ENCODE measurements at places on chromosomes 1 and 21.

DNA sequence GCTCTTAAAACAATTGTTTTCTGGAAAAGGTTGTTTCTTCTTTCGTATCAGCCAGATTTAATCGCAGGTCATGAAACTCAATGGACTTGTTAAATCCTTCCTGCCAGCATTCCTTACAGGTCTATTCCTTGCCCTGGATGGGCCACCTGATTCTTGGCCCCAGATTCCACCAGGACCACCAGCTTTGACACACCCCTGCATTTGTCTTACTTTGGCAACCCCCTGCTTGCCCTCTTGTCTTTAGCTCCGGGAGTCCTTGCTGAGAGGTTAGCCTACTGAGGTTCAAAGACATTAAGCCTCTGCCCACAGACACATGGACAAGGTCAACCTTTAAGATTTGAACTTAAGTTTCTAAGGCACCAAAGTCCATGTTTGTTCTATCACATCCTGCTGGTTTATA is 27.1 kb upstream of the DAB1 start:
- no peak for DNase-seq

- DNase-seq: no peak
Measured at GRCh38 chr1:9207086-9207485, 27.5 kb upstream of the H6PD start.

DNA sequence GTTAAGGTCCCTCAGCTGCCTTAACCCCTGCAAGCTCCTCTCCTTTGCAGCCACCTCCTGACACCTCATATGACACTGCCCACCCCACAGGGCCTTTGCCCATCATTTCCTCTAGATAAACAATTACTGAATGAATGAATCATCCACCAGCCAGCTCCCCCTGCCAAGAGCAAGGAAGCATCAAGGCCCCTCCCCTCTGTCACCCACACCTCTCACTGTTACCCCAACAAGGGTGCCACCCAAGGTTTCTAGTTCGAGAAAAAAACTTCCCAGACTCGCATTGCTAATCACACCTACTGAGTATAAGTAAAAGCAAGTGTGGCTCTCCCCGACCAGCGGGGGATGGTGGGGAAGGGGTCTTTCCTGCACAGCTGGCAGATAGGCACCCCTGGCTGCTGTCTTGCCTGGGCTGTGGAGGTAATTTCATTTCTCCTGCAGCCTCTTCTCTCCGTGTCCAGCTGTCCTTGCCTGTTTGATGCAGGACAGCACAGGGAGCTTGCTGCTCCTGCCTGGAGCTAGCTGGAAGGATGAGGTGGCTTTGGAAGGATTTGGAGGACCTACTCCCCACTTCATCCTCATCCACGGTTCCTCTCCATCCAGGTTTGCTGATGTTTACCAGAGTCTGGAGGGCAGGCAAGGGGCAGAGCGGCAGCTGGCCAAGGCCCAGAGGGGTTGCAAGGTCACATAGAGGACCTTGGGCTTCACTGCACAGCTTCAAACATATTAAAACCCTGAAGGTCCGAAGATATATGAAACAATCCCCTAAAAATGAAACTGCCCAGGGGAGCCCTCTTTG is 33.1 kb upstream of the LBR start:
- no peak for DNase-seq

DNA sequence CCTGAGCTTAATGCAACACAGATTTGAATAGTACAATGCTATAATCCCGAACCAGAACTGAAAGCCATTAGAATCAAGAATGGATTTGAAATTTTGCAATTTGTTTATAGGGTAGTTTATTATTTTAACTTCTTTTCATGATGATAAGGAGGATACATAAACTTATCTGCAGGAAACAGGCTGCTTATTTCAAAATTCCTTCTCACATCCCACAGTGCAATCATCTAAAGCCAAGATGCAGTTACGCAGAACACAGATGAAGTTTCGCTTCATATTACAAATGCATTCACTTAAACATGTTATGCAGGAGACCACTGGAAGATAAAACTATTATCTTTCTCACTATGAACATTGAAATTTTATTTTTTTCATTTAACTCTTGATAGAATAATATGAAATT is 1019.6 kb downstream of the PLA2G4A start:
- DNase-seq: no peak

DNA sequence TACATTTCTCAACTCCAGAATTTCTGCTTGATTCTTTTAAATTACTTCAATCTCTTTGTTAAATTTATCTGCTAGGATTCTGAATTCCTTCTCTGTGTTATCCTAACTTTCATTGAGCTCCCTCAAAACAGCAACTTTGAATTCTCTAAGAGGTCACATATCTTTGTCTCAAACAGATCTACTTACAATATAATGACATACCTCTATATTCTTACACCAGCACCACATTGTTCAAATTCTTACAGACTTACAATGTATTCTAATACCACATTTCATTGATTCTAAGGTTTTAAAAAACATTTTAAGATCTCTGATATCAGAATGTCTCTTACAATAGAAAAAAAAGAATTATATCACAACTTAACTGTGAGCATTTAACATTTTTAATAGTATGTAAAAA is 77.4 kb downstream of the DIRAS3 start:
- DNase-seq: no peak

DNA sequence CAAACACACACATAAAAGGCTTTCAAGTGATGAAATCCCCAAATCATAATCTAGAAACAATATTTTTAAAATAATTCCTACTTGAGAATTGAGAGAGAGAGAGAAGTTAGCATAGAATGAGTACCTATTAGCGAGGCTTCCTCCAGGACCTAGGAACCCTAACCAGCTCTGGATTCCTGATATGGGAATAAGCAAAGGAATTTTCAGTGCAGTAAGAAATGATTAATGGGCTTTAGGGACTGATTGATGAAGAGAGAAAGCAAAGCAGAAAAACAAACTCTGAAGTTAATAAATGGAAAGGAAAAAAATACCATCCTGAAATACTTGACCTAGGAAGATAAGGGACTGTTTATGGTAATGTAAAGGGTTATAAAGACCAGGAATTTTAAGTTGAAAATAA is 60.6 kb downstream of the WARS2 start:
- no peak for DNase-seq

GRCh38 chr1:117565745-117566455 is 39.9 kb upstream of the TENT5C start:
- DNase-seq: no peak

GRCh38 chr1:99589186-99589636 is 56.7 kb upstream of the PALMD start:
- no peak for DNase-seq

- no peak for DNase-seq
Measured at GRCh38 chr1:82788660-82789059, 987.9 kb downstream of the ADGRL2 start.

- no peak for DNase-seq
Measured at GRCh38 chr1:212491454-212491853, 58.7 kb downstream of the NENF start.

DNA sequence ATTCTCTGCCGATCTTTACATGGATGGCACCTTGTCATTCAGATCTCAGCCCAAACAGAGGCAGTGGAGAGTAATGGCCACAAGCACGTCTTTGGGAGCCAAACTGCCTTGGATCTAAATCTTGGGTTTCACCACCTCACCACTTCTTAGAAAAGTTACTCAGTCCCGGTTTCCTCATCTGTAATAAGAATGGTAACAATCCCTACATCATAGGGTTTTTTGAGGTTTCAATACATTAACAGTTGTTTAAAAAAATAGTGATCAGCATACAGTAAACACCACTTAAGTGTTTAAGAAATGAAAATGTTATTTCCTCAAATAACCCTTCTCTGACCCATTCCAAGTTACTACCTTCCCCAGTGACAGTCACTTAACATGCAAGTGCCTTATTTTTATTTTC is 38.5 kb upstream of the KCNA3 start:
- DNase-seq: no peak

- DNase-seq: no peak
Measured at GRCh38 chr21:37263827-37264600, 3.1 kb downstream of the VPS26C start.

DNA sequence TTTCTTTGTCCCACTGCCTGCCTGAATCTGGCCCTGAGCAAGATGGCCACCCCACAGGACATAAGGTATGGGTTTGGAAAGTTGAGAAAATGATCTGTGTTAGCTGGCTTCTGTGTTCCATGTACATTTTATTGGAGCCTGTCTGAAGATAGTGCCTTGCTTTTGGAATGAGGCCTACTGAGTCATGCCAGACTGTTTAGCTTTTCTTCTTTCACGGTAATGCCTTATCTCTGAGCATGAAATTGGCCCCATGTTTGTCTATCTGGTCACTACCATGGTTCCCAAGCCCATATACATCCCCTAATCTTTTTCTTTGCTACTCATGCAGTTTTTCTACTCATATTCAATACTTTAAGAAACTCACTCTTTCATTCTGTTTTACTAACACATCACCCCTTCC is 85.1 kb upstream of the LMO4 start:
- no peak for DNase-seq

- no peak for DNase-seq
Measured at GRCh38 chr1:30411206-30411605, 312.2 kb downstream of the MATN1 start.

DNA sequence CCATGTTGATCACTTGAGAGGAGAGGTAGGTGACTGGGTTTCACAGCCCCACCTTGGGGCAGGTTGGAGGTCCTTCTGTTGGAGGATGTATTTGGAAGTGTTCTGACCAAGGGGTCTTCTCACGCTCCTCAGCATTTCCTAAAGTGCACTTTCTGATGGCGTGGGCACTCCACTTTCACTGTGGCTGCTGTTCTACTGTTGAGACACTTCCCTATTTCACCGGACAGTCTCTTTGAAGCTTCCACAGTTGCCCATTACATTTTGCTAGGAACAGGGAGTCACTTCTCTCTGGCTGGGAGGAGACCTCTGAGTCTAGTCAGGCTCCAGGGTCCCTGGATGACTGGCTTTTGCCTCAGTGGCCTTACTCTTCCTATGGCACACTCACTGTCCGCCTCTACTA is 180.0 kb upstream of the LMO4 start:
- DNase-seq: no peak

GRCh38 chr1:21937034-21937371 is at the start of gene HSPG2:
HSPG2 (minus strand) TSS chr1:21937310; CDS start chr1:21937217, 93 bp downstream.
- no peak for DNase-seq

DNA sequence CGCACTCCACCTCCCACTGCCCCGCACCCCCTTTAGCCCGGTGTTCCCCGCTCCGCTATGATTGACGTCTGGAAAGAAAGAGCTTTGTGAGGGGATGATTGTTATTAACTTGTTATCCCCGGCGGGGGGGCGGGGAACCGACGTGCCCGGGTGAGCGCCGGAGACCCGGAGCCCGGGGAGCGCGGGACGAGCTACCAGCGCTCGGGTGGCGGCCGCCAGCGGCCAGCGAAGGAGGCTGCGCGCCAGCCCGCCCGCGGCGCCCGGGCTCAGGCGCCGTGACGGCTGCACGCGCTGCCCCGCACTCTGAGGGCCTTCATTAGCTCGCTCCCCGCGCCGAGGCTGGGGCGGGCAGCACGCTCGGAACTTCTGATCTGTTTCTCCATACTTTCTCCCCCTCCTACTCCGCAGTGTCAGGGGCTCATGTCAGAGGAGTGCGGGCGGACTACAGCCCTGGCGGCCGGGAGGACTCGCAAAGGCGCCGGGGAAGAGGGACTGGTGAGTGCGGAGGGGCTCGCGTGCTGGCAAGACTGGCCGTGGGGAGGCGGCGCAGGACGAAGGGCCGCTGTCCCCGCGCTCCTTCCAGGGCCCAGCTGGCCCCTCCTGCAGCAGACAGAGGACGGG is 2.1 kb downstream of the LHX8 start:
- DNase-seq: no peak

- no peak for DNase-seq
Measured at GRCh38 chr1:67743072-67743725, 58.2 kb downstream of the GADD45A start.

DNA sequence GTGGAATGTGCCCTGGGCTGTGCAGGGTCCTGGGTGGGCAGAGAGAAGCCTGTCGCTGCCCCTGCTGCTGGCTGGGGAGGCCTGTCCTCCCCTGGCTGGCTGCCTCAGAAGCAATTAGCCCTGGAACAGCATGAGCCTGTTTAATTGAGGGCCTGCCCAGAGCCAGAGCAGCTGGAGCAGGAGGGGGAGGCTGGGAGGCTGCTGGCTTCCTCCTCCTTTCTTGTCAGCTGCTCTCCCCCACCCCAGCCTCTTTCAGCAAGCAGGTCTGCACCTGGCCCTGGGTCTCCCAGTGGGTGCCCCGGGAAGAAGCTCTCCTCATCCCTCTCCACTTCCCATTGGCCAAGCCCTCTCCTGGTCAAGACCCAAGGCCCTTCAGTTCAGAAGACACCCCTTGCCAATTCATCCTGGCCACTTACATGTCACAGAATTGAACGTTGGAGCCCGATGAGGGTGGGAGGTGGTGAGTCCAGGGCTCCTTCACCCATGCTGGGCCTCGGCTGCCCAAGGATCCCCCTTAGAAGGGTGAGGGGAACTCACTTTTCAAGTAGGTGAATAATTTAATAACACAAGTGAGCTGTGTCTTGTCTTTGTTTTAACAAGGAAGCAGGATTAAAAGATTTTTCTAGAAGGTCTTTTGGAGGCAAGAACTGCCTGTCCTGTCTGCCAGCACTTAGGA is 13.2 kb downstream of the AMPD2 start:
- DNase-seq: no peak

DNA sequence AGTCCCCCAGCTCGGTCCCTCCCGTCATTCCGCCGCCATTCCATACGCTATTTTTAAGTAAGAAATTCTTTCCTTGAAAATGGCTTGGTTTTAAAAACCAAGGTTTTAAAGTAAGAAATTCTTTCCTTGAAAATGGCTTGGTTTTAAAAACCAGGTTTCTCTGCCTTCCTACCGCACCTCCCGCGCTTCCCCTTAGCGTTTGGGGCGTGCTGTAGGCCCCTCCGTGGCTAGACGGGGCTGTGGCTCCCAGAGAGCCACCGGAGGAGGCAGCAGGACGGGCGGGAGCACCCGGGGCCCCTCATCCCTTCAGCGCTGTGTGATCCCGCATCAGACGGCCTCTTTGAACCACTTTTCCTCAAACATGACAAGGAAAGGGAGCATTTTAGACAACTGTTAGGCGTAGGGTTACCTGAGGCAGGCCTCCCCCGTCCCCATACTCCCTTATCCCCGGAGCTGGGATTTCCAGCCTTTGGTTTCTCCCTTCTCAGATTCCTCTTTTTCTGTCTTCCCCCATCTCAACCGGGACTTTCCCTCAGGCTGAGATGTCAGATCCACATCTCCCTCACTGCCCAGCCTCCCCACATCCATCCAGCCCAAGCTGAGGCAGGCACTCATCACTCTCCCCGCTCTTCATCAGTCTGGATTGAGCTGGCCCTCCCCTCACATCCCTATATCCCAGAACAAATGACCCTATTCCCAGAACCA is 541 bp upstream of the CD58 start:
- DNase-seq: no peak

- DNase-seq: no peak
Measured at GRCh38 chr1:64838486-64838885, 93.6 kb downstream of the RAVER2 start.

DNA sequence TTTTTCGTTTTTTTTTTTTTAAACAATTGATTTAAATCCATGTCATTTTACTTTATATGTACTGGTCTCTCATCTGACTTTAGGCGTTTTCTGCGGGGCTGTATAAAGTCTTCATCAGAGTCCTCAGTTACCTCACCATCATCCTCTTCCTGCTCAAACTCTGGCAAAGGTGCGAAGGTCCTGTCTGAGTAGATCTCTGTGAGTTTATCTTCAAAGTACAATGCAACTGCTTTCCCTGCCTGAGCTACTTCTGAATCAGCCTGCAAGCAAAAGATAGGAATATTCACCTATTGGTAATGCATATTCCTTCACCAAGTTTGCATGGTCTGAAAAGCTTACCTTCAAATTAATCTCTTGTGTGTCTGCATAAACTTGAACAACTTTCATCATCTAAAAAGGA is 113.4 kb downstream of the TRIM33 start:
- no peak for DNase-seq

- DNase-seq: no peak
Measured at GRCh38 chr1:44275991-44276405, 62.7 kb downstream of the DMAP1 start.

Measured in SIG-M5 (cell line).